ENCODE measurements at places on chromosomes 1 and 21. TPM values are rescaled to one million over a fixed set of nuclear protein-coding genes. Genes with fewer than 3 reads are reported as not detected.

GRCh38 chr1:116748272-116748671, 6.0 kb upstream of the CD2 start:
- H3K4me3 ChIP-seq: no peak overlapping the region
- H3K4me1 ChIP-seq: no peaks in the 10 kb centered on the region
- H3K27ac ChIP-seq: no peak overlapping the region
- H3K36me3 ChIP-seq: no peaks in the 10 kb centered on the region
- no peaks in the 10 kb centered on the region for H3K27me3 ChIP-seq

The UBL4B gene
- not detected for total RNA-seq

GRCh38 chr1:160363010-160363409, 3.9 kb upstream of the NHLH1 start:
- no peak for DNase-seq
- H3K27ac ChIP-seq: no peak overlapping the region
- H3K4me1 ChIP-seq: no peaks in the 10 kb centered on the region
- no peaks in the 10 kb centered on the region for H3K27me3 ChIP-seq

GRCh38 chr1:65297706-65298105, 11.6 kb upstream of the DNAJC6 start:
- no peaks in the 10 kb centered on the region for H3K27me3 ChIP-seq
- no peak overlapping the region for H3K27ac ChIP-seq
- no peaks in the 10 kb centered on the region for H3K36me3 ChIP-seq
- H3K4me3 ChIP-seq: no peak overlapping the region

DNA sequence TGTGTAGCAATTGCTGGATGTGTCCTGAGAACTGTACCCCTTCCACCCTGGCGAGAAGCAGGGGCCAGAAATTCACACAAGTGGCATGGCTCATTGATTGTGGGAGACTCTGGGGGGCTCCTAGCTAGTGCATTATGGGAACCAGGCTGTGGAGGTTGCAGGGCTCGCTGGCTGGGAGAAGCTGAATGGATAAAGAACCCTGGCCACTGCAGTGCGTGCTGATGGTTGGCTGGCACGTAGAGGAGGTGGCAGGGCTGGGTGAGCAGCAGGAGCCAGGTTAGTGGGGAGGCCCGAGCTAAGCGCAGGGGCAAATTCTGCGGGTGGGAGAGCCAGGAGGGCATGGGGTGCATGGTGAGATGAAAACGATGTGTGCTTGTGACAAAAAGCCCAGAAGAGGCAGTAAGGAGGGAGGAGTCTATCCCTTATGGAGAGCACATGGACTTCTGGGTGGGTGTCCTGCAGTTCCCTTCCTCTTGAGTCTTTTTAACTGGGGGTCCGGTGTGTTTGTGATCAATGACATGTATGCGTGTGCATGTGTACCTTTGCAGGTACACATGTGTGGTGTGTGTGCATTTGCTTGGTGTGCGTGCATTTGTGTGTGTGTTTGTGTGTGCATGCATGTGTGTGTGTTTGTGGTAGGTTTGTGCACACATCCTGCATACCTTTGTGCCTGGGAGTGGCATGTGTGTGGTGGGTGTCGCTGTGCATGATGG, 3.6 kb downstream of the GUK1 start:
- H3K4me3 ChIP-seq: no peak overlapping the region
- H3K4me1 ChIP-seq: peaks cover 20% of the 10 kb centered on the region
- H3K27ac ChIP-seq: no peak overlapping the region

The DNAI4 gene
- 6.9 TPM for total RNA-seq

GRCh38 chr21:44532712-44533111, 7.3 kb downstream of the KRTAP10-1 start:
- no peaks in the 10 kb centered on the region for H3K36me3 ChIP-seq
- no peak overlapping the region for H3K4me3 ChIP-seq
- H3K4me1 ChIP-seq: no peaks in the 10 kb centered on the region
- DNase-seq: no peak
- H3K27me3 ChIP-seq: no peaks in the 10 kb centered on the region

GRCh38 chr21:25496825-25497482, 110.3 kb downstream of the MRPL39 start:
- no peak overlapping the region for H3K4me3 ChIP-seq
- H3K27ac ChIP-seq: no peak overlapping the region
- DNase-seq: peak; percentile 47
- no peaks in the 10 kb centered on the region for H3K27me3 ChIP-seq
- H3K36me3 ChIP-seq: no peaks in the 10 kb centered on the region

The FCN3 gene
- total RNA-seq: not detected

DNA sequence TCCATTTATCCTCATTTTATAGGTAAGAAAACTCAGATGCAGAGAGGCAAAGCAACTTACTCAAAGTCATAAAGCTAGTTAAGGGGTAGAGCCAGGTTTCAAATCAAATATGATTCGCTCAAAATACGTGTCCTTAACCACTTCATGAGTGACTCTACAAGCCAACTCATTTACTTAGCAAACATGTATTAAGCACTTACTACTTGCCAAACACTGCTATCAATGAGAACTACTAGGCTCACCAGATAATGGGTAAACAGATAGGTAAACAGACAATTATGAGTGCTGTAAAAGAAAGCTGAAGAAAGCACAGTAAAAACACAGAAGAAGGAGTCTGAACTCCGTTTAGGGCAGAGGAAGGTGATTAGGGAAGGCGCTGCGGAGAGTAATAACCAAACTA, 65.9 kb downstream of the WDR64 start:
- H3K4me3 ChIP-seq: no peak overlapping the region
- H3K4me1 ChIP-seq: no peaks in the 10 kb centered on the region
- H3K27ac ChIP-seq: no peak overlapping the region
- H3K27me3 ChIP-seq: no peaks in the 10 kb centered on the region
- H3K36me3 ChIP-seq: no peaks in the 10 kb centered on the region

- DNase-seq: no peak
- no peaks in the 10 kb centered on the region for H3K36me3 ChIP-seq
- H3K27me3 ChIP-seq: no peaks in the 10 kb centered on the region
- no peak overlapping the region for H3K4me3 ChIP-seq
These were observed 116.4 kb downstream of the RRAGC start for GRCh38 chr1:38743184-38743583.

- no peak overlapping the region for H3K27ac ChIP-seq
- no peak overlapping the region for H3K4me3 ChIP-seq
- H3K36me3 ChIP-seq: no peaks in the 10 kb centered on the region
- no peaks in the 10 kb centered on the region for H3K27me3 ChIP-seq
- no peaks in the 10 kb centered on the region for H3K4me1 ChIP-seq
- DNase-seq: no peak
These were observed 28.7 kb downstream of the C1orf87 start for GRCh38 chr1:60044881-60045280.

DNA sequence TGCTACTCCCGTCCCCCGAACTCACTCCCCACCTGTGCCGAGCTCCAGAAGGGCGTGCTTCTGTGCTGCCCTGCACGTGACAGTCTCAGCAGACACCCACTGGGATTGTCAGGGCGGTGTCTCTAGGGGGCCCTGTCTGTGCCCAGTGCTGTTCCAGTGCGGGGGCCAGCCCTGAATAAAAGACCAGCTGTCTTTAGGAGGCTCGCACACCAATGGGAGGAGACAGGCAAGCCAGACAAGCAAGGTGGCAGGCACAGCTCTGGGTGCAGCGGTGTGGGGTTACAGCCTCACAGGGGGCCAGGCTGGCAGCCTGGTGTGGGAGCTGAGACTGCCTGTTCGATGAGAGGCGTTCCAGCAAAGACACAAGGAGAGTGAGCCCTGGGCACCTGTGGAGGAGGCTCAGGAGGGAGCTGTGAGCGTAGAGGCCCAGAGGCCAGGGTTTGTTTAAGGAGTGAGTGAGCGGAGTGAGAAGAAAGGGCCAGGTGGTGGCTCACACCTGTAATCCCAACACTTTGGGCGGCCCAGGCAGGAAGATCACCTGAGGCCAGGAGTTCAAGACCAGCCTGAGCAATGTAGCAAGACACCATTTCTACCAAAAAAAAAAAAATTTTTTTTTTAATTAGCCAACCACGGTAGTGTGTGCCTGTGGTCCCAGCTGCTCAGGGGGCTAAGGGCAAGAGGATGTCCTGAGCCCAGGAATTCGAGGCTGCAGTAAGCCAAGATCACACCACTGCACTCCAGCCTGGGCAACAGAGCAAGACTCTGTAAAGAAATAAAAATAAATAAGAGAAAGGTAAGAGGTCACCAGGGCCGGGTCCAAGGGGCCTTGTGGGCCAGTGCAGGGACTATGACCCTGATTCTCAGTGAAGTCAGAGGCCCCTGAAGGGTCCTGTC, 48.2 kb upstream of the ARHGEF16 start:
- H3K27ac ChIP-seq: no peak overlapping the region
- H3K36me3 ChIP-seq: no peaks in the 10 kb centered on the region
- no peaks in the 10 kb centered on the region for H3K27me3 ChIP-seq
- H3K4me1 ChIP-seq: peaks cover 11% of the 10 kb centered on the region
- H3K4me3 ChIP-seq: no peak overlapping the region

The KDF1 gene
- 0.22 TPM for total RNA-seq

DNA sequence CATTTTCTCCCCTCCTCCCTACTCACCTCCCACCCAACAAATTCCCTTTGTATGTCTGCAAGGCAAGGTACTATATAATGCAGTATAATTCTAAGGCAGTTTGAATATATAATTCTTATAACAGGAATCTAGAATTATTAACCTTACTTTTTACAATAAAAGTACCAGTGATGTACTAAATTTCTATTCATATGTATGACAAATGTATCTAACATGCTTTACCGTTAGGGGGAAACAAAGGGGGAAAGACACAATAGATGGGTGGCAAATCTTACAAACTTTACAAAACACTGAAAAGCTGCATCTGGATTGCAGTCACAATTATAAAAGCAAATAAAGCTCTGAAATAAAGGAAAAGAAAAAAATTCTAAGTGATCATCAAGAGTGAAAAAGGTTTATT, 2.3 kb downstream of the PIK3R3 start:
- DNase-seq: no peak
- no peaks in the 10 kb centered on the region for H3K27me3 ChIP-seq
- no peak overlapping the region for H3K27ac ChIP-seq
- peak overlapping the region; percentile 90 for H3K4me3 ChIP-seq
- H3K36me3 ChIP-seq: no peaks in the 10 kb centered on the region
- H3K4me1 ChIP-seq: peaks cover 14% of the 10 kb centered on the region

- no peaks in the 10 kb centered on the region for H3K36me3 ChIP-seq
- peak overlapping the region; percentile 76 for H3K4me3 ChIP-seq
- H3K4me1 ChIP-seq: peaks cover 24% of the 10 kb centered on the region
- no peak overlapping the region for H3K27ac ChIP-seq
- no peak for DNase-seq
- H3K27me3 ChIP-seq: no peaks in the 10 kb centered on the region
These were observed 1.1 kb downstream of the ECE1 start for GRCh38 chr1:21289127-21289526.

GRCh38 chr1:179120736-179121135, 38.9 kb downstream of the TOR3A start:
- no peak overlapping the region for H3K4me3 ChIP-seq
- H3K4me1 ChIP-seq: peaks cover 11% of the 10 kb centered on the region
- no peaks in the 10 kb centered on the region for H3K27me3 ChIP-seq
- no peak for DNase-seq

DNA sequence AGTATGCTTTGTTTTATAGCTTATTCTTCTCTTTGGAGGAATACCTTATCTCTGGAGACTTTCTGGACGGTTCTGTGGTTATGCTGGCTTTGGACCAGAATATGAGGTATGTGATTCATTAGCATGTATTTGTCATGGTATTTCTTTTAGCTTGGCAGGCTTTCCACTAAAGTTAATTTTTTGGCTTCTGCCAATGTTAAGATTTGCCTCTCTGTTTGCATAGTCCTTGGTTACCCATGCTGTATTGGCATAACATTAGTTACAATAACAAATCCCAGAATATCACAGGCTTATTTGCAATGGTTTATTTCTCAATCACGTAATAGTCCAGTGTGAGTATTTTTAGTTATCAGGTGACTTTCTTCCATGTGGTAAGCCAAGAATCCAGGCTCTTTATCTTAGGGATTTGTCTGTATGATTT, 9.7 kb downstream of the ZMPSTE24 start:
- H3K4me3 ChIP-seq: no peak overlapping the region
- peaks cover 49% of the 10 kb centered on the region for H3K36me3 ChIP-seq
- H3K4me1 ChIP-seq: peaks cover 27% of the 10 kb centered on the region
- DNase-seq: peak; percentile 98

GRCh38 chr1:153180556-153180955, 22.7 kb upstream of the LELP1 start:
- H3K4me1 ChIP-seq: no peaks in the 10 kb centered on the region
- H3K27ac ChIP-seq: no peak overlapping the region
- H3K27me3 ChIP-seq: no peaks in the 10 kb centered on the region

The DNASE2B gene
- total RNA-seq: not detected

The NEGR1 gene
- total RNA-seq: 7.4 TPM

- peaks cover 38% of the 10 kb centered on the region for H3K36me3 ChIP-seq
- H3K27me3 ChIP-seq: no peaks in the 10 kb centered on the region
- H3K27ac ChIP-seq: no peak overlapping the region
- no peak for DNase-seq
These were observed 27.4 kb downstream of the URB2 start for GRCh38 chr1:229653420-229653819.

- DNase-seq: no peak
- H3K27me3 ChIP-seq: no peaks in the 10 kb centered on the region
- H3K36me3 ChIP-seq: no peaks in the 10 kb centered on the region
- no peaks in the 10 kb centered on the region for H3K4me1 ChIP-seq
- H3K4me3 ChIP-seq: no peak overlapping the region
These were observed 199.4 kb upstream of the DAB1 start for GRCh38 chr1:57623039-57623790.

DNA sequence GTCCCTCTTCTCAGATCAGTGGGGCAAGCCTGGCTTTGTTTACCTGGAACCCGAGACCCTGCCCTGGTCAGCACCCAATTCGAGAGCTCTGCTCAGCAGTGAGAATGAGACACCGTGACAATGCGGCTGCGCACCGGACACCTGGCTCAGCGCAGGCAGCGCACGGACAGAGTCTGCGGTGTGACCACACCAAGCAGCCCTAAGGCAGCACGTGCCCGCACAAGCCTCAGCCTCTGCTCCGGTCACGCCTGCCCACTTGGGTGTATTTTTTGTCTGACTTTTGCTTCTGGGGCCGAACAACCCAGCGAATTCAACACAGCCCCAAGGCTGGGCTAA, 4.7 kb downstream of the KRTAP10-8 start:
- no peak overlapping the region for H3K27ac ChIP-seq
- H3K27me3 ChIP-seq: no peaks in the 10 kb centered on the region
- no peak overlapping the region for H3K4me3 ChIP-seq
- H3K4me1 ChIP-seq: no peaks in the 10 kb centered on the region
- DNase-seq: no peak

The SLC45A1 gene
- 0.95 TPM for total RNA-seq

DNA sequence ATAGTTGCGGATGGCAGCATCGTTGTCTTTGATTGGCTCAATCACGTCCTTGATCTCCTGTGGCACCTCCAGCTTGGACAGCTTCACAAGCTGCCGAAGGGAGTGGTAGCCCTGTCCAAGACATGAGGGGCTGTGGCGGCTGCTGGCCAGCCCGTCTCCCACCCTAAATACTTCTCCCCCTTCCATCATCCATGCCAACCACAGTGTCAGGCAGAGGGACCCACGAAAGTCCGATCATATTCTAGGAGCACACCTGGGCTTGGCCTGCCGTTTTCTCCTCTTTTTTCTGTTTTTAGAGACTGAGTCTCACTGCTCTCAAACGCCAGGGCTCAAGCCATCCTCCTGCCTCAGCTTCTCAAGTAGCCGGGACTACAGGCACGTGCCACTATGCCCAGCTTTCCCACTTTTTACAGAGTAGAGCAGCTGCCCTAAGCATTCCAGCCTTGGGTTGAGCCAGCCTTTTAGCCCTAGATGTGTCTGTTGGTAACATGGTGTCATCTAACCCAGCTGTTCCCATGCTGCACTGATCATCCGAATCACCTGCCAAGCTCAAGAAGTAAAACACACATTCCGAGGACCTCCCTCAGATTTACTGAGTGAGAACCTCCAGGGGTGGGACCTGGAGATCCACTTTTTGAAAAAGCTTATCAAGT, 10.4 kb downstream of the MTHFR start:
- no peak overlapping the region for H3K4me3 ChIP-seq
- no peak overlapping the region for H3K27ac ChIP-seq
- no peak for DNase-seq
- peaks cover 14% of the 10 kb centered on the region for H3K4me1 ChIP-seq

All from astrocyte (in vitro differentiated cells and primary cell).